ENCODE measurements at places on chromosomes 3 and 15.

GRCh38 chr3:174023421-174023820 is 625.9 kb downstream of the NLGN1 start:
- no peak for DNase-seq

- DNase-seq, result no peak
These were observed 14.9 kb downstream of the CNTN3 start for GRCh38 chr3:74599564-74599963.

DNA sequence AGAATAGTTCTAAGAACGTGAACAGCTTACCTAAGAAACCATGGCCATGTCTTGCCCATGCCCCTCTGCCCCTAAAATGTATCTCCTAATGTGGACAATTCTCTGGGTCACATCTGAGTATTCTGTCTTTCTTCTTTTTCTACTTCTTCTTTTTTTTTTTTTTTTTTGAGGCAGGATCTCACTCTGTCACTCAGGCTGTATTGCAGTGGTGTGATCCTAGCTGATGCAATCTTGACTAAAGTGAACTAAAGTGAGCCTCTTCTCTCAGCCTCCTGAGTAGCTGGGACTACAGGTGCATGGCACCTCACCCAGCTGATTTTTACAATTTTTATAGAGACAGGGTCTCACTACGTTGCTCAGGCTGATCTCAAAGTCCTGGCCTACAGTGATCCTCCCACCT is 204.8 kb upstream of the ZPLD1 start:
- no peak for DNase-seq

- DNase-seq, result peak; percentile 70
These were observed 775 bp downstream of the ARNT2 start for GRCh38 chr15:80404761-80405553.

- DNase-seq, result no peak
These were observed 235.4 kb downstream of the XXYLT1 start for GRCh38 chr3:195035345-195036202.

DNA sequence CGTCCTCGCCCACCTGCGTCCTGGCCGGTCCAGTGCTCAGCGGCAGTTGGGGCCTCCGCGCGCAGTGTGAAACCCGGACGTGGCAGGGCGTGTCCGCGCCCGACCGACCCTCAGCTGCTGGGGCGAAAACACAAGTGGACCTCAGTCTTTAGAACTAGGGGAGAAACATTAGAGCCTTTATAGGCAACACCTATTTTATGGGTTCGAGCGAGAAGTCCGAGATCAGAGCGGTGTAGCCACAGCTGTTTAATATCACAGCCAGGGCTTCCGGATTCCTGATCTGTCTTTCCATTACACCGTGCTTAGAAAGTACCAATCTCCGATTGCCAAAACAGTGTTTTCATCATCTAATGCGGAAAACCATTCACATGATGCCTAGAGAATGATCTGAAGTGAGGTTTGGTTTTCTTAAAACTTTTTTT is 506 bp downstream of the RAD51 start:
- no peak for DNase-seq

DNA sequence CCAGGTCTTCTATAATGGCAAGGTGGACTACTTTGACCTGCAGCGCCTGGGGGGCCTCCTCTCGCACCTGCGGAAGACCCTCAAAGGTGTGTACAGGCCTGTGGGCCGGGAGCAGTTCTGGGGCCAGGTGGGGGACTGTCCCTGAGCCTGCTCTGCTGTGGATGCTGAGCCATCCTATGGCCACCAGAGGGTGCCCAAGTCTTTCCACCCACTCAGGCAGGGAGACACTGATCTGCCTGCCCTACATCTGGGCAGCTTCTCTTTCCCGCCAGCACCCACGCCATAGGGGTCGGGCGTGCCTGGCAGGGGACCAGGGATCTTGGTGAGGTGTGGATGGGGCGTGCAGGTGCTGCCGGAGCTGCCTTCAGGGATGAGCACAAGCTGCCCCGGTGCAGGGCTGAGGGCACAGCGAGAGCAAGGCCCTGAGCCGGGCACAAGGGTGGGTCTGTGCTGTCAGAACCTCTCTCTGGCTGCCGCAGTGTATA is 14.1 kb downstream of the RNF123 start:
- DNase-seq, result peak; percentile 26

GRCh38 chr15:77819851-77820728 is 187.4 kb upstream of the LINGO1 start:
- DNase-seq, result no peak

GRCh38 chr3:14836049-14836468 is 17.3 kb downstream of the FGD5 start:
- no peak for DNase-seq

- DNase-seq, result no peak
These were observed 6.7 kb upstream of the NSMCE3 start for GRCh38 chr15:29276366-29276765.

- no peak for DNase-seq
These were observed 24.0 kb upstream of the RAD18 start for GRCh38 chr3:8987226-8987625.

DNA sequence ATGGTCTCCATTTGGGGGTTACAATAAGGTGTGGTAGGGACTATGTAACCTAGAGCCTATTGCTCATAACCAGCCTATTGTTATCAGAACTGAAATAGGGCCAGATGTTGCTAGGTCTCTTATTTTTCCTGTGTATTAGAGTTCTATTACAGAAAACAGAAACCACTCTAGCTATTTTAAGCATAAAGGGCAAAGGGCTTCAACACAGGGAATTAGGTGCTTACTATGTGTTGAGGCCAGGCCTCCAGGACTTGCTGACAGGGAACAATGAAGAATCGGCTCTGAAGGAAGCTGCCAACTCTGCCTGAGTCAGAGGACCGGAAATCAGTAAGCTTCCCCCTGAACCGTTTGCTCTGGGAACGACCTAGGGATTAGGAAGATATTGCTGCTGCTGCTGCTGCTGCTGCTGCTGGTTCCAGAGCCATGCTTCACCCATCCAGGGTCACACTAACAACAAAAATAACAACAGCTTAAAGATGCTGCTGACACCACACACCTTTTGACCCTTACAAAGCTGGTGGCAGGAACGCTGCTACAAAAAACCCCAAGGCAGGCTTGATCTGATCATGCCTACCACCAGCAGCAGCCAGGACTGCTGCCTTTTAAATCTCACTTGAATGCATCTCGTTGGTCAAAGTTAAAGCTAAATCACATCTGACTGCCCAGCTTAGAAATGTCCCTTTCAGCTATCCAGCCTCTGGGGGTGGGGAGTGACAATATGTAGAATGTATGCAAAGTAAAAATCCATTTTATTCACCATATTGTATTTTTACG is 276.9 kb upstream of the IL12A start:
- no peak for DNase-seq

DNA sequence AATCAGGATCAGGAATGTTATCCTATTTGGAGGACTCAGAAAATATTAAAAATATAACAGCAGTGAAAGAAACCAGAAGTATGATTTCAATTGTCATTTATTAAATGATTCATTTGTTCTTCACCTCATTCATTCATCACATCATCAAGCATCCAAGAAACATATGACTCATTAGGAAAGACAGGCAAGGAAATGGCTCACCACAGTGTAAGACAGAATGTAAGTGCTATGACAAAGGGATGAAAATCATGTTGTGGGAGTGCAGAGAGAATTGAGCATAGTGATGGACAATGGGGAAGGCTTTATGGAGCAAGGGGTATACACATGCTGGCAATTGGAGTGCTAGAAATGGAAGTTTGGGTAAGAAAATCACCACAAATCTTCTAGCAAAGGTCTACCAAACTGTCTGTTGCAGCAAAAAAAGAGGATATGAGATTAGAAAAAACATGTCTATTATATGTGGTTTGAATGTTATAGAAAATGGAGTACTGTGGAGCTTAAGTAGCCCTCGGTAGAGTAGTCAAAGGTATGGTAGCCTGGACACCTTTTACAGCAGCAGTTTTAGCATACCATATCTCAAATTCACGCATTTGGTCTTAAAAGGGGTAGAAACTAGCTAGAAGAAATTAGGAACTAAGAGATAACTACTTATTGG is 111.1 kb upstream of the GPR149 start:
- DNase-seq, result no peak

DNA sequence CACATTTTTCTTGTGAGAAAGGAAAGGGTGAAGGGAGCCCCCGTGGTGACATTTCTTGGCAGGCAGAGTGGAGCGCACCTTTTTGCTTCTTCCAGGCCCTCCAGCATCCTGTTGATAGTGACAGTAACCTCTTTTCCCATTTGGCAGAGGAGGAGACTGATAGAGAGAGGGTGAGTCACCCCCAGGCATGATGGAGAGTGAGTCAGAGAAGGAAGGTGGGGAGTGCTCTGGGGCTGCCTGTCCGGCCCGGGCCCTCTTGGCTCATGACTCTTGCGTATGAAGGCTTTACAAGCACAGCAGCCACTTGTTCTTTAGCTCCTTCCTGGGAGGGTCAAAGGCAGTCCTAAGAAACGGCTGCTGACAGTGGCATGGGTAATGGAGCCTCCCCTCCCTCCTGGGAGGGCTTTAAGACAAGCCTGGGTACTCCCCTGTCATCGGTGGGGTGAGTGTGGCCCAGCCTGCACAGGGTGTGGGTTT is 16.0 kb downstream of the ANKRD63 start:
- no peak for DNase-seq

- no peak for DNase-seq
These were observed 36.5 kb upstream of the UACA start for GRCh38 chr15:70799667-70800450.

- no peak for DNase-seq
These were observed 425 bp upstream of the FYTTD1 start for GRCh38 chr3:197749315-197749600.

DNA sequence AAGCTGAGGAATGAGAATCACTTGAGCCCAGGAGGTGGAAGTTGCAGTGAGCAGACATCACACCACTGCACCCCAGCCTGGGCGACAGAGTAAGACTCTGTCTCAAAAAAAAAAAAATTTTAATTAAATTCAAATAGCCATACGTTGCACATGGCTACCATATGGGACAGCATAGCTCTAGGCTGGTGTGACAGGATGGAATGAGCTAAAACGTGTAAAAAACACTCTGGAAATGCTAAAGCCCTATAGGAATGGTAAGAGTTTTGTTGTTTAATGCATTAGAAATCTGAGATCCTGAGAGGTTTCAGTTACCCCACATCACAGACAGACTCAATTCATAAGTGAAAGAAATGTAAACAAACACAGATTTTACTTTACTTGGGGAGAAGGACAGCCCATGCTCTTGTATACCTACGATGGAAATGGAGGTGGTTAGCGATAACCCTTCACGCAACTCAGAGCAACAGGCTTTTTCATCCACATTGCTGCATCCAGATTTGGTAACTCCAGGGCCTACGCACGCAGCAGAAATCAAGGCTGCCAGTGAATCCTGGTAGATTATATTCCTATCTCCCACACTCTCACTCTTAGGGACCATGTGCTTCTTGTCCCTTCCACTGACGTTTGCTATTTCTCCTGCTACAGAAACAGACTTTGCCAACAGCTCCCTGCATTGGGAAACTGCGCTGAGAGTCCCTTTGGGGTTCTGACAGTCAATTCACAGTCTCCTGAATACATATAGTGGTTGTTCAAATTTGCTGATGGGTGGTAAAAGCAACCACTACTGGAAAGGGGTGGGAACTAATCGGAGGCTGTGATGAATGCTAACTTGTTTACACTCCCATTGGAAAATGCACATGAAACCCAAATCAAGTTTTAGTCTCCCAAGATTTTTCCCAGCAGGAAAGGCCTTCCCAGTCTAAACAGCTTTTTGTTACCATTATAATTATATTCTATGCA is 3.1 kb downstream of the SH3BP5 start:
- DNase-seq, result no peak

All from anterior cingulate cortex (tissue), 58 donors.